HFFc6 (cell line): ENCODE measurements at places on chromosomes 3 and 15.
A peak's percentile ranks its signal among the peaks of the same experiment; 100 is the strongest.

DNA sequence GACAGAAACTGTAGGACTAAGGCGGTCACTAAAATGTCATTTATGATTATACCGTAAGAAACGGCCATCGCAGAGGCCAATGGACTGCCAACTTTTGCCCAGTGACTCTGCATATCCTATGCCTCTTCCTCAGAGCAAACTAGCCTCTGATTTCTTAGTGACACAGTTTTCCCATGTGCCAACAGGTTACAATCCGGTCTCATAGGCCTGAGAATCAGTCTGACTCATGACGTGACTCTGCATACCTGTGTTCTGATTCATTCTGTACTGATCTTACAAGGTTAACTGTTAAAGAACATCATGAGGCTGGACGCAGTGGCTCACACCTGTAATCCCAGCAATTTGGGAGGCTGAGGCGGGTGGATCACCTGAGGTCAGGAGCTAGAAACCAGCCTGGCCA is 17.8 kb downstream of the RUBCN start:
- DNase-seq: peak; percentile 89

DNA sequence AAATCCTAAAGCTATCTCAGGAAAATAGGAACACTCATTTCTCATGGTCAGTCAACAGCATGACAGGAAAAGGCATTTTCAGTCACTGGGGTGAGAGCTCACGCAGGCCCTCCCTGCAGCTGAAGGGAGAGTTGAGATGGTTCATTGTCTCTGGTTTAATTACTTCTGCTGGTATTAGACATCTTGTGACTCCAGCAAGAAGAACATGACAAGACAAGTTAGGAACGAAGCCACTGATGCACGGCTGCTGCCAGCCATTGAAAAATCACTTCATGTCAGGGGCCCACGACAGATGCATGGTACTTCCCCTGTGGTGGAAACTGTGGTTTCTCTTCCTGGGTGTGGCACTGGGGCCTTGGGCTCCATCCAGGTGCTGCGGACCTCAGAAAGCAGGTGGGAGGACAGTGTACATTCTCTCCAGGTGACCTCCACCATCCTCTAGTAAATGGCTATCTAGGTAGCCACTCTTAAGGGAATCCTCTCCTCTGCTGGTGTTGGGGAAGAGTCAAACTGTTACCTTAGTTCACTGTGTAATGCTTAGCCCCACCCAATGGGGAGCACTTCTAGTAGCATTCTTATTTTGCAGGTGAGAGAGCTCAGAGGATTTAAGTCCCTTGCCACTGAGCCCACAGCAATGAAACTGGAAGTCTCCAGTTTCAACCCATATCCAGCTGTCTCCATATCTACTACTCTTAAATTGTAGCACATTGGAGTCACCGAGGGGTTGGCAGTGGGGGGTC is 274.2 kb downstream of the LRTM1 start:
- no peak for DNase-seq

DNA sequence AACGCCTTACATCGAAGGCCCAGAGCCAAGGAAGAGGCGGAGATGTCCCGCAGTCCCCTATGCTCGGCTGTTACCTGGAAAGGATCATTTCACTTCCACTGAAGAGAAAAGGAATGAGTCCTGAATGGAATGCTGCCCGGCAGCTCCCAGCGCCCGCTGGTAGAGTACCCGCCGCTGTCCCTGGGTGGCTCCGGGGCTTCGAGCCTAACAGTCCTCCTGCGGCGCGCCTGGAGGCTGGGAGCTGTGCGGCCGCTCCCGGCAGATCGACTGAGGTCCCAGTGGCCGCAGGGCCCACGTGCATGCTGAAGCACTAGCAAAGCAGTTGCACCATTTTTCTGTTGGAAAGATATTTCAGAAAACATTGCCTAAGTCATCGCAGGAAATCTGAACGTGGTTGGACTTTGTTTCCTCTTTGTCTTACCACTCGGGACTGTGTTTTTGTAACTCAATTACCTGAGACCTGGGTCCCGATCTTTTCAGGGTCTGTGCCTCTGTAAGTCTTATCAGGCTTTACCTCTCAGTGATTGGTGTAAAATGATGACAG is 984 bp downstream of the RNU6-1 start:
- no peak for DNase-seq

DNA sequence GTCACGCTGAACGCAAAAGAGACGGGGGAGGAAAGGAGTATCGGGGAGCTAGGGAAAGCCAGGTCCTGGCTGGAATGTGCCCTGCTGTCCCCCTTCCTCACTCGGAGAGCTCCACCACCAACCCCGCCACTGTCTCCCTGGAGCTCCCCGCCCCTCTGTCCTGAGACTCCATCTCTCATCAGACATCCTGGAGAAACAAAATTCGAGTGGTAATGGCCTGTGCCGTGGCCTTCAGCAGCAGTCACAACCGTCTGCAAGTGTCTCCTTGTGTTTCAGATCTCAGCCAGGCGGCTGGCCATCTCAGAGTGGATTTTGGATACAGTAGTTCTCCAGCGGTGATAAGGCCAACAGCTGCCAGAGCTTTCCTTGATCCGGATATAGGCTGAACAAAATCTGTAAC is 76.9 kb downstream of the OCA2 start:
- DNase-seq: no peak

GRCh38 chr15:25761971-25762662 is 101.0 kb downstream of the ATP10A start:
- no peak for DNase-seq

- DNase-seq: no peak
Observed at GRCh38 chr15:60745469-60746061, 266.6 kb upstream of the ICE2 start.

GRCh38 chr3:129892857-129893580 is 492 bp downstream of the TMCC1 start:
- DNase-seq: no peak

DNA sequence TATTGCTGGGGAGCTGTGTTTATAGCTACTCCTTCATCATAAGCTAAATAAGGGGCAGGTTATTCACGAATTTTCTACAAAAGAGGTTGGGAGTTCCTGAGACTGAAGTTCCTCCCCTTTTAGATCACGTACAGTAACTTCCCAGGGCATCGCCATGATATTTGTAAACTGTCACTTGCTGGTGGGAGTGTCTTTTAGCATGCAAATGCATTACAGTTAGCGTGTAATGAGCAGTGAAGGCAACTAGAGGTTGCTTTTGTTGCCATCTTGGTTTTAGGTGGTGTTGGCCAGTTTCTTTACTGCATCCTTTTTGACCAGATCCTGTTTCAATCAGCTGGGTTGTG is 64.4 kb downstream of the IL12A start:
- no peak for DNase-seq

GRCh38 chr3:4978204-4978965 is 852 bp upstream of the BHLHE40 start:
- DNase-seq: peak; percentile 95

GRCh38 chr3:143123353-143123984 is 3.9 kb downstream of the CHST2 start:
- DNase-seq: no peak

DNA sequence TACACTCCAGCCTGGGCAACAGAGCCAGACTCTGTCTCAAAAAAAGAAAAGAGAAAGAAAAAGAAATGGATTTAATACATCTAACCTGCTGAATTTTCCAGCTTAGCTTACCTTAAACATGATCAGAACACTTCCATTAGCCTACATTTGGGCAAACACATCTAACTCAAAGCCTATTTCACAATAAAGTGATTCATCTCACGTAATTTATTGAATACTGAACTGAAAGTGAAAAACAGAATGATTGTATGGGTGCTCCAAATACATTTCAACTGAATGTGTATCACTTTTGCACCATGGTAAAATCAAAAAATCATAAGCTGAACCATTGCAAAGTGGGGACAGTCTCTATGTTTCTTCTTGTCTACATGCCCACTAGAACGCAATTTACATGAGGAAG is 9.0 kb downstream of the PIK3R4 start:
- no peak for DNase-seq

DNA sequence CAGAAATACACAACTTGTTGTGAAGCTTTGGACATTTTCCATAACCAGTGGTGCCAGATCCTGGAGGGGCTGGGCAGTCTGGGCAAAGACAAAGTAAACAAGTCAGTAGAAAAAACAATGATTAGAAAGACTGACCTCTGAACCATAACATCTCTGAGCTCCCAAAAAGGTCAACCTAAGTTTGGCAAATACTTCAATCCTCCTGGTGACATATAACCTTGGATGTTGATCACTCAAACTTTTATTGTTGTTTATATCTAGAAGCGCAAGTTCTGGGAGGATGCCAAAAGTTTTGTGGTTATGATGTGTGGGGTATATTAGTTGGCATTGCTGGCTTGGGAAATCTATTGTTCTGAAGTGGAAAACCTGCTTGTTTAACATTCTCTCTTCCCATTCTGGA is 257.7 kb downstream of the DIPK2A start:
- no peak for DNase-seq

DNA sequence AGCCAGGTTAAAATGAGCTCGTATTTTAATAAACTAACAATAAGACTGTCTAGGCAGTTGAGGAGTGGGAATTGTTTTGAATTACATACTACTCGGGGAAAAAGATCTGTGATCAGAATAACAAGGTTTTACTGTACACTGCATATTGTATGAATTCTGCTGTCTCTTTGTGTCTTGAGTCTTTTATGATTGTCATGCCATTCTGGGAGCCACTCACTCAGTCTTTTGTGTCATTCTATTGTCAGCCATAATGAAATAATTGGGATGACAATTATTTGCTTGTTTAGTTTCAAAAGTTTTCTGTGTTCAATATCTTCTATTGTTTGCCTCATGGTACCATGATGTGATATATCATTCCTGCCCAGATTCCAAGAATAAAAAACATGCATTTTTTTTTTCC is 339.6 kb upstream of the TBL1XR1 start:
- DNase-seq: no peak
